LNCaP clone FGC (cell line): ENCODE measurements at places on chromosomes 3 and 15.

GRCh38 chr3:88114878-88115549 is 34.7 kb upstream of the C3orf38 start:
- no peak for DNase-seq

- DNase-seq, result no peak
Observed at GRCh38 chr3:186929685-186930084, 641 bp upstream of the ST6GAL1 start.

GRCh38 chr3:143362115-143362991 is 242.8 kb downstream of the CHST2 start:
- no peak for DNase-seq

DNA sequence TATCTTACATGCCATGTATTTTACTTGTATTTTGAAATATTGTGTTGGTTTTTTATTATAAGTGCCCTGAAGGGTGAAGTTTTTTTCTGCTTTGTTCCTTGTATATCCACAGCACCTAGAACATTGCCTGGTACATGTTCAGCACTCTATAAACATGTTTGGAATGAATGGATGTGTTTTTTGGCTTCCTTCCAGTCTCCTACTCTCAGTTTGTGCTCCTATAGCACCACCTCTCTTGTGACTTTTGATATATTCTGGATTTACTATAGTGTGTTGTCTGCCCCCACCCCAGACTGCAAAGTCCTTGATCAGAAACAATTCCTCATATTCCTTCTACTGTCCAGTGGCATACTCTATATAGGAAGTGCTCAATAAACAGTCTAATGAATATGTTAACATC is 60.6 kb downstream of the PLCL2 start:
- DNase-seq, result peak; percentile 27

DNA sequence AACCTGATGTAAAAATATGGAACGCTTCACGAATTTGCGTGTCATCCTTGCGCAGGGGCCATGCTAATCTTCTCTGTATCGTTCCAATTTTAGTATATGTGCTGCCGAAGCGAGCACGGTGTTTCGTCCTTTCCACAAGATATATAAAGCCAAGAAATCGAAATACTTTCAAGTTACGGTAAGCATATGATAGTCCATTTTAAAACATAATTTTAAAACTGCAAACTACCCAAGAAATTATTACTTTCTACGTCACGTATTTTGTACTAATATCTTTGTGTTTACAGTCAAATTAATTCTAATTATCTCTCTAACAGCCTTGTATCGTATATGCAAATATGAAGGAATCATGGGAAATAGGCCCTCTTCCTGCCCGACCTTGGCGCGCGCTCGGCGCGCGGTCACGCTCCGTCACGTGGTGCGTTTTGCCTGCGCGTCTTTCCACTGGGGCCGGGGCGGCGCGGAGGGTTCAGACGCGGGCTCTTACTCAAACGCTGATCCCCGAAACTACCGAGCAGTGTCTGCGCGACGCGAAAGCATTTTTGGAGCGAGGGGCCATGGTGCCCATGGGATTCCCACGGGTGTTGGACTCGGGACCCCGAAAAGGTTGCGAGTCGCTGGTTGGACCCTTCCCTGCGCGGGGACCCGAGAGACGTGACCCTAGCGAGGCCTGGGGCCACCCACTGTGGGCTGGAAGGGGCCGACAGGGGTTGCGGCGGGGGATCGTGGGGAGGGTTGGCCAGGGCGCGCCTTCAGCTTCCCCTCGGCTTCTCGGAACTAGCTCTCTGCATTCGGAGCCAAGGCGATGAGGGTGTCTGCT is at the start of gene RNU6-1:
RNU6-1 (minus strand) TSS at position 117 of the 820 bp plus-strand sequence.
- peak; percentile 79 for DNase-seq

DNA sequence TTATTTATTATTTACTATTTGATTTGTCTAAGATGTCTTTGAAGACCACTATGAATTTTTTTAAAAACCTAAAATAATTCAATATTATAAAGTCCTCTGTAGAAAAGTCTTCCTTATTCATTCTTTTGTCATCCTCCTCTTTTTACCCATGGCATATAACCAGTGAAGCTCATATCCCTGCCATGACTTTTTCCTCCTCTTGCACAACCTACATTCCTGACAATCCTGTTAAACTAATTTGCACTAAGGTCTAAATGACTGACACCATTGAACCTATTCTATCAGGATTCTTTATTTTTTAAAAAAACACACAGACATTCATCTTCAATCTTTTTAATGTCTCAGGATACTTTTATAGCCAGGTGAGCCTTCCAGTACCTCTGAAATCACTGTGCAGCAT is 159.9 kb upstream of the SLC2A2 start:
- no peak for DNase-seq

- no peak for DNase-seq
Observed at GRCh38 chr15:66233487-66234415, 19.8 kb downstream of the MEGF11 start.
